ENCODE measurements at places on chromosomes 5 and 9.
A peak's percentile ranks its signal among the peaks of the same experiment; 100 is the strongest.

DNA sequence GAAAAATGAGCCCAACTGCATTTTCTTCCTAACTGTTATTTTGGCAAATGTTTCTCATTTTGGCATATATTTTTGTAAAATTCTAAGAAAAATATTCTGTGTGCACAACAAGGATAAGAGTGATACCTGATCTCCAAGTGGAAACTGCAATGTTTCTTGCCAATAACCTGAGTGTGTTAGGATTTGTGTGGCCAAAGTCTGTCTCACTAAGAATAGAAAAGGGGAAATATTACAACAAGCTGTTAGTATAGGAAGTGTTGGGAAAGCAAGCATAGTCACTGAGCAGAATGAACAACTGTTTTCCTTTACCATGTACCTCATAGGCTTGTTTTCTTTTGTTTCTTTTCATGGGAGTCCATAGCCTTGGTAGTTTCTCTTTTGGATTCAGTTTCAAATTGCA is 624.2 kb downstream of the MTRR start:
- no peak for DNase-seq

DNA sequence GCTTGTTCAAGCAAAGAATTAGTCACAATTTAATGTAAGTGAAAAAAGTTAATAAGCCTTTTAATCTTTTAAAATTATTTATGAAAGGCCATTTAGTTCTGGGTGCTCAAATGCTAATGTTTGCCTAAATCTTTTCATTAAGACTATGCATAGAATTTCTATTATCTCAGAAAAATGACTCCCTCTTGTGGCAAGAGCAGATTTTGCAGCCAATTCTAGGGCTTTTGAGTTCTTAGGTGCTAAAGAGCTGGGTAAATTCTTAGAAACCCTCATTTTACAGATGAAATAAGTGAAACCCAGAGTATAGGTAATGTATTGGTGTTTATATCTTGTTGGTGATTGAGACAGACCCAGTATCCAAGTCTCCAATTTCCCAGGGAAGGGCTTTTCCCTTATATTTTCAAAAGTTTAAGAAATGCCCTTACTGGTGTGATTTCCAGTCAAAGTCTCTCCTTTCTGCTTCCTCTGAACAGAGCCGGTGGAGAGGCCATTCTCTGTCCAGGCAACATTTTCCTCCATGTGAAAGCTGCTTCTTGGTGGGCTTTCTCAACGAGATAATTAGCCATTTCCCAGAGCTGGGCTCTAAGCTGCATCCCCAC is 24.1 kb upstream of the PCSK5 start:
- no peak for DNase-seq

GRCh38 chr5:79974886-79975285 is 16.2 kb downstream of the MTX3 start:
- DNase-seq, result no peak

DNA sequence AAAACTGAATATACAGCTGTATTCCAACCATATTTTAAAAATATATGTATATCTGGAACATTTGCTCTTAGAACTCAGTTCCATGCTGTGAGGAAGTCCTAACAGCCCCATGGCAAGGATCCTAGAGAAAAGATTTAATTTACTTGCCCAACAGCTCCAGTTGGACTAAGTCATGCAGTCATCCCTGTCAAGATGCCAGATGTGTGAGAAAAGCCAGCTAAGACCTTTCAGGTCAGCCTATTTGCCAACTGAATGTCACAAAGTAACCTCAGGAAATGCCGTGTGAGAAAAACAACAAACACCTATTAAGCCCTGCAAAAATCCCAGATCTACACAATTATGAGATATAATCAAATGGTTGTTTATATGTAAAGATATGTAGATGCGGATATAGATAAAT is 416.3 kb downstream of the NR2F1-AS1 start:
- no peak for DNase-seq

- no peak for DNase-seq
Measured at GRCh38 chr5:93150311-93151012, 430.6 kb downstream of the NR2F1-AS1 start.

- peak; percentile 2 for DNase-seq
Measured at GRCh38 chr5:64637144-64637543, 53.2 kb upstream of the SHISAL2B start.

DNA sequence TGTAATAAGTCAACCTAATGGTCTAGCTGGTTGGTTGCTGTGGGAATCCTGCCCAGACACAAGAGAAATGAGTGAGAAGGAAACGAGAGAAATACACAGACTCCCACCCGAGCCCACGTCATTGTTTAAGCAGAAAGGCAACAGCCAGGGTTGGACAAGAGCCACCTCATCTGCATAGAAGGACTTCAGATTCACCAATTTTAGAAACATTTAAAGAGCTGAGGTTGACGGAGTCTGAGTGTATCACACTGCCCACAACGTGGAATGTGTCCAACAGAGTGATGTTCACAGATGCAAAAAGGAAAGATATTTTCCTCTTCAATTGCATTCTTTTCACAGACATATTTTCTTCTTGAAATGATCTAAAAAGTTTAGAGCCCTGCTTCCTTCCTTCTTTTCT is 349.5 kb downstream of the AGTPBP1 start:
- no peak for DNase-seq

DNA sequence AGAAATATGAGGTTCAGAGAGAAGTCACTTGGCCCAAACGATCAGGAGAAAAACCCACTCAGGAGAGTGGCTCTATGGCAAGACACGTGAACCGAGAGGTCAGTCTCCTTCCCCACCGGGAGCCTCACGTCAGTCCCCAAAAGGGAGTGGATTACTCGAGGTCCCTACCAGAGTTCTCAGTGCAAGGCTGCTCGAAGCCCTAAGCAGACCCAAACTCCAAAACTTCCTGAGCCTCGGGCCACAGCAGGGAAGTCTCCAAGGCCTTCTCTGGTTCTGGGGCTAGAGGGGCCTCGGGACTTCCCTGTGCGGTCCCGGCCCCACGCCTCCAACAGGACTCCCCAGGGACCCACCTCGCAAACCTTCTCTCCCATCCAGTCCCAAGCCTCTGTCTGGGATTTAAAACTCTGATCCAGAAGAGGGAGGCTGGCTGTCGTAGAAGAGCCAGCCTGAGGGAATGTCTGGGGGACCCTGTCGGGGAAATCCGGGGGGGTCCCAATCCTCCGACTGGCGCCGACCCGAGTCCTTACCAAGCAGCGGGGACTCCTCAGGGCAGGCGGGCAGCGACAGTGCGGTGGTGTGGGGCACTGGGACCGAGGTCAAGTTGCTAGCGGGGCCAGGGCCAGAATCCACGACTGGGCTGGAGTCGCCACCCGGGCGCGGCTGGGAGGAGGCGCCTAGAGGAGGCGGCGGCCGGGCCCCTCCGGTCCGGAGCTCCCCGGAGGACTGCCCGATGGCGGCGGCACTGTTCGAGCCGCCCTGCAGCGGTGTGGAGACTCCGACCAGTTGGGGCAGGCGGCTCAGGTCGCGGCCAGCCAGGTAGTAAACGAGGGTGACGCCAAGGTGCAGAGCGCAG is 679 bp downstream of the B4GALT1 start:
- peak; percentile 77 for DNase-seq

GRCh38 chr9:2764353-2764752 is 47.0 kb downstream of the KCNV2 start:
- no peak for DNase-seq

DNA sequence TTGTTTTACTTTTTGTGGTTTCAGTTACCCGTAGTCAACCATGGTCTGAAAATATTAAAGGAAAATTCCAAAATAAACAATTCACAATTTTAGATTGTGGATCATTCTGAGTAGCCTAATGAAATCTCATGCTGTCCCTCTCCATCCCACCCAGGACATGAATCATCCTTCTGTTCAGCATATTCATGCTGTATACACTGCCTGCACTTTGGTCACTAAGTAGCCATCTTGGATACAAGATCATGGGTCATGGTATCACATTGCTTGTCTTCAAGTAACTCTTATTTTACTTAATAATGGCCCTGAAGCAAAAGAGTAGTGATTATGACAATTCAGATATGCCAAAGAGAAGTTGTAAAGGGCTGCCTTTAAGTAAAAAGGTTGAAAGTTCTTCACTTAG is 536.5 kb upstream of the ACO1 start:
- DNase-seq, result no peak

DNA sequence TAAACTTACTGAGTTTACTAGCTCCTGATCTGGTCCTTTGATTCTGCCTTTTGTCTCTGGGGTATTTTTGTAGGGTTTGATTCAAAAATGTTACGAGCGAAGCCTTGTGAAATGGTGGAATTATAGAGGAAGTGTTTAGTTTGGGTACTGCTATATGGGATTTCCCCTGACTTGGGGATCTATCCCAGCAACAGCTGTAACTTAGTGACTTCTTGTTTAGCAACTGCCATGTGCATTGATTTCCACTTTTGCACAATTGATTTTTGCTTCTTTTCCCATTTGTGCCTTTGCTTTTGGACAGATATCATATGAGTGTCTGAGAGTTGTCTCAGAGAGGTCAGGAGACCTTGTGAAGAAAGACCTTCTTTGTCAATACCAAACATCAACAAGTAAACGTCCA is 248.5 kb upstream of the DAP start:
- no peak for DNase-seq

DNA sequence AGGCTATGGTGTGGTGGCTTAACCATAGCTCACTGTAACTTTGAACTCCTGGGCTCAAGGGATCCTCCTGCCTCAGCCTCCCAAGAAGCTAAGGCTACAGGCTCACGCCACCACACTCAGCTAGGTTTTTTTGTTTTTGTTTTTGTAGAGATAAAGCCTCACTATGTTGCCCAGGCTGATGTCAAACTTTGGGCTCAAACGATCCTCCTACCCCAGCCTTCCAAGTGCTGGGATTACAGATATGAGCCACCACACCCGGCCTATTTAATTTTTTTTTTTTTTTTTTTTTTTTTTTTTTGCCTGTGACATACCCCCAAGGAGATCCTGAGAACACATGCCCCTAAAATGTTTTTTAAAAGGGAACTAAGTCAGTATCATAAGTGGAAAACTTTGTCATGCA is 10.4 kb downstream of the FUBP3 start:
- no peak for DNase-seq

DNA sequence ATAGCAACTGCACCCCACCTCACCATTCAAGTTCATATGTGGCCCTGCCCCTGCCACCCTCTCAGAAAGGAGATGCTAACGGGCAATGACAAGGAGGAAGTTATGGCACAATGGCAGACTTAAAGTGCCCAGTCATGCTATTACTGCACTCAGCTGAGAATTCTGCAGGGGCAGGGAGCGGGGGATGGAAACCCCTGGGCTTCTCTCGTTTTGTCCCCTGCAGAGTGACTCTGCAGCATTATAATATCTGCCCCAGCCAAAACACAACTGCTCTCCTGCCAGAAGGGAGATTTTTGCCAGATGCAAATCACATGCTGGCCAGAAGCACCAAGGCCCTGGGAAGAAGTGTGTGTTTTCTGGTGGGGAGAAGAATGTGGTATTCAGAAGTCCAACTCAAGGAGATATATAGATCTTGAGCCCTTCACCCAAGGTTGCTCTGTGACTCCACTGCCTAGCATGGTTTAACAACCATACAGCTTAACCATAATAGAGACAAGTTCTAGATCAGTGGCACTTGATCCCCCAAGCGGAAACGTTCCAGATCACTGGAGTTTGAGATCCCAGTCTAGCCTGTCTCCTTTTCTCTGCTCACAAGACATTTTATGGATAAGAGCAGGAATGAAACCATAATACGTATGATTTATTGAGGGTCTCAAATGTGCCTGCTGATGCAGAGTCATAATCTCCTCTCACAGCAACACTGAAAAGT is 207.0 kb upstream of the MAP3K1 start:
- DNase-seq, result peak; percentile 19

All from bone marrow (tissue), 2 donors.